Stimulated activated CD8-positive, alpha-beta memory T cell treated with anti-CD3 and anti-CD28 coated beads, Interleukin-4, amount 100 ng/mL, for 4 hours (primary cell): ENCODE measurements at places on chromosomes 3 and 15.

DNA sequence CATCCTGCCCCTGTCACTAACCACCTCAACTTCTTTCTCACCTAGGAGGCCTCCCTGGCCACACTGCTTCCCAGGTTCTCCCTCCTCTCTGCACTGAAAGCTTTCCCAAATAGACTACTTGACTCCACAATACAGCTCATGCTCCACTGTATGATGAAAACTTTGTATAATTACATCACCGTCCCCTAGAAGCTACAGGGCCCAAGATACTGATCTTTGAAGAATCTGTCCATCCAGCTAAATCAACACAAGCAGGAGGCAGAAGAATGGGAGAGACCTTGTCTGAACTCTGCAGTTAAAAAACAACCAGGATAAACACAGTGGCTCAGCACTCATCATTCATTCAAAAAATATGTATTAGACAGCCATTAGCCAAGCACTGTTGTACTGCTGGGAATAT lies 26.4 kb upstream of the RPS17 start:
- no peak for DNase-seq

DNA sequence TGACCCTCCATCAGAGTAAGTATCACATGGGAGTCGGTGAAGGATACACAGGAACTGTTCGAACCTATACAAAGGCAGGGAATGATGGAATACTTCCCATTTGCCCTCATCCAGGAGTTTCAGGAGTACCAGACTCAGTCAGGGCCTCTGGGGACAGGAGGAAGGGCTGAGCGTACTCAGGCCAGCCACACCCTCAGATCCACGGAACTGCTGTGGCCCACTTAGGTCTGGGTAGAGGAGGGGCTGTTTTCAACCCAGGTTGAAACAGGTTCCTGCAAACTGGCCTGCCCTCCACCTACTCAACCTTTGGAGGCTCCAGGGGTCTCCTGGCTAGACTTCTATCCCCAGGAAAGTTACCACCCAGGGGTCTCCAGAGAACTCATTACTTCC lies 6.7 kb upstream of the IGDCC3 start:
- no peak for DNase-seq

GRCh38 chr3:40582401-40583027 lies 57.8 kb downstream of the ZNF621 start:
- DNase-seq: no peak

- no peak for DNase-seq
These were observed 64.5 kb upstream of the SMAD3 start for GRCh38 chr15:67000896-67001295.

- DNase-seq: no peak
These were observed 11.5 kb downstream of the TIMP4 start for GRCh38 chr3:12147049-12147780.

- DNase-seq: no peak
These were observed 9.6 kb downstream of the NEK11 start for GRCh38 chr3:131036200-131036816.
